ENCODE measurements at places on chromosomes 11 and 22.

GRCh38 chr11:129791515-129791914 is 24.1 kb upstream of the TMEM45B start:
- no peak for DNase-seq

DNA sequence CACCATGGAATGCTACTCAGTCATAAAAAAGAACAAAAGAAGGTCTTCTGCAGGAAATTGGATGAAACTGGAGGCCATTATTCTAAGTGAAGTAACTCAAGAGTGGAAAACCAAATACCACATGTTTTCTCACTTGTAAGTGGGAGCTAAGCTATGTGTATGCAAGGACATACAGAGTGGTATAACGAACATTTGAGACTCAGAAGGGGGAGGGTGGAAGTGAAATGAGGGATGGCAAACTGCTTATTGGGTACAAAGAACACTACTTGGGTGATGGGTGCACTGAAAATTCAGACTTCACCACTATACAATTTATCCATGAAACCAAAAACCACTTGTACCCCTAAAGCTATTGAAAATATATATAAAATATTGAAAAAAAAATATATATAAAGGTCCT is 13.4 kb upstream of the CAT start:
- no peak for DNase-seq

DNA sequence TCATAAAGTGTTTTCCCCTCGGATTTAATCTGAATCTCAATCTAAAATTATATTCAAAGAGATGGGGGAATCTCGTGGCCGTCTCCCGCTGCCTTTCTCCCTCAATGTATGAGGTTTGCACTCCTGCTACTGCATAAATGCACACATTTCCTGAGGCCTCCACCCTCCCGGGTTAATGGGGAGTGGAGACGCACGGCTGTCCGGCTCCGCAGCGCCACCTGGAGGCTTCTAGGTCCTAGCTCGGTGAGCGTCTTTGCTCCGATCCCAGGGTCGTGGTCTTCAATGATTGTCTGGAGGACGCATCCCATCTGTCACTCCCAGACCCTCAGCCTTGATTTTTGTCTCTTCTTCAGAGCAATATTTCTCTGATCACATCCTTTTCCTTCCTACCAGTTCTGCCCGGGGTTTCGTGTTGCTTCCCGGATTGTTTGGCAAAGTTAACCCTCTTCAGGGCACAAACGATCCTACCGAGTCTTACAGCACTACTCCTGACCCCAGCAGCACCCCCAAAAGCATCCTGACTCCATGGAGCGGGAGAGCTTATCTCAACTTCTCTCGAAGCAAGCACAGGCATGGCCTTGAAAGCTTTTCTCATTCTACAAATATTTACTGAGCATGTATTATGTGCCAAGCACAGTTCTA is at the start of gene LMO1:
TSS of gene LMO1 (minus strand) at position 110 of the 642 bp plus-strand sequence. CDS start 516 bp downstream, outside the sequence.
- peak; percentile 99 for DNase-seq

DNA sequence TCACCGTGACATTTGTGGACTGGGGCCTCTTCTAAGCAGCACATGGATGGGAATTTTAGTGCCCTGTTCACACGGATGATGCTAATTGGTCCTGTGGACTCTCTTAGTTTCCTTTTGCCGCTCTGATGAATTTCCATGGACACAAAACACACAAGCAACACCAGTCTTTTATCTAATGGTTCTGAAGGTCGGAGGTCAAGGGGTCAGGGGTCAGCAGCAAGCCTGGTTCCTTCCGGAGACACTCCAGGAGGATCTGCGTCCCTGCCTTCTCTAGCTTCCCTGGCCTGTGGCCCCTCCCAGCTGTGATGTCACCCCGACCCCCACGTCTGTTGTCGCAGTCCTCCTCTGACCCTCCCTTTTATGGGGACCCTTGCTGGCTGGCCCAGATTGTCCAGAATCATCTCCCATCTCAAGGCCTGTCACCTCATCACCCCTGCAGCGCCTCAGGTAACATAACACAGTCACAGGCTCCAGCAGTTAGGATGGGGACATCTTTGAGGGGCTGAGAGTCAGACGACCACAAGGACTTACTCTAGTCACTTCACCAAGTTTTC is 6.8 kb downstream of the NADSYN1 start:
- no peak for DNase-seq

GRCh38 chr22:23781065-23781464 is 5.7 kb upstream of the SMARCB1 start:
- DNase-seq: no peak

DNA sequence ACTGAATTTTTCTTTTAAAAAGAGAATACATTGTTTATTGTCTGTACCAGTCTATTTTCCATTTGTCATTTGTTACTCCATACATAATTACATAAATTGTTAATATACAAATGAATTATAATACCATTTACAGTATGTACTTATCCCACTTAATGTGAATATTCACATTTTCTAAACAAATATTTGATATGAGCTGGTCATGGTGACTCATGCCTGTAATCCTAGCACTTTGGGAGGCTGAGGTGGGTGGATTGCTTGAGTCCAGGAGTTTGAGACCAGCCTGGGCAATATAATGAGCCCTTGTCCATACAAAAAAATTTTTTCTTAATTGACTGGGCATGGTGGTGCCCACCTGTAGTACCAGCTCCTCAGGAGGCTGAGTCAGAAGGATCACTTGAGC is 6.8 kb downstream of the SC5D start:
- DNase-seq: no peak

DNA sequence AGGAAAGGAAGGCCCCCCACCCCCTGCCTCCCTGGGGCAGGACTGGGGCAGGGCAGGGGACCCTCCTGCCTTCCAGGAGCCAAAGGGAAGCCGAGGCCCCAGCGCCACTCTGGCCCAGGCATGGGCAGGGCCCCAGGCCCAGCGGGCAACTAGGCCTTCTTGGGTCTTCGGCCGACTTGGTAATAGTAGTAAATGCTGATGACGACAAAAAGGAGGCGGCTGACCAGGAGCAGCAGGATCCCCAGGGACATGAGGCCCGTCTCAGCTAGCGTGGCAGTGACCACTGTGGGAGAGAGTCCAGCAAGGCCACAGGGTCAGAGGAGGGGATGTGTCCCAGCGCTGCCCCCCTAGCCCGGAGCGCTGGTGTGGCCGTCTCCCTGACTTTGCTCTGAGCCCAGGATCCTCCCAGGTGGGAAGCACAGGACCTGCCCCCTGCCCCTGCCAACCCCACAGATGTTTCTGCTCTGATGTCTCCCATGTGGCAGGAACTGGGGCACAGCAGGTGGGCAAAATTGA is 15.9 kb downstream of the TP53I11 start:
- DNase-seq: no peak

DNA sequence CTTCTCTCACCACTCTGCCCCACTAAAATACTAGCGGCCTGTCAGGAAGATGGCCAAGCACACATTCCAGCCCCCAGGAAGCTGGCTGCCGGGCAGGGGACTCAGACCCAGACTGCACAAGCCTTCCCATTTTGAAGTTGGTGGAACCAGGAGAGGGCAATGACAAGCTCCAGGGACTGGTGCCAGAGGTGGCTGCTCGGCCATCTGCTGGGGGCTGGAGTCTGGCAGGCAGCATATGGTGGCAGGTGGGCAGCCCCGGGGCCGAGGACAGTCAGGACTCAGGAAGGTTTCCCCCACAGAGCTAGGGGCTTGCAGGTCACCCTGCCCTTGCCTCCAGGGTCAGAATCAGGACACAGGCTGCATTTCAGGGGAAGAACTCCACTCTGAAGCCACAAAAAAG is 22.6 kb downstream of the KCNJ5 start:
- DNase-seq: no peak

DNA sequence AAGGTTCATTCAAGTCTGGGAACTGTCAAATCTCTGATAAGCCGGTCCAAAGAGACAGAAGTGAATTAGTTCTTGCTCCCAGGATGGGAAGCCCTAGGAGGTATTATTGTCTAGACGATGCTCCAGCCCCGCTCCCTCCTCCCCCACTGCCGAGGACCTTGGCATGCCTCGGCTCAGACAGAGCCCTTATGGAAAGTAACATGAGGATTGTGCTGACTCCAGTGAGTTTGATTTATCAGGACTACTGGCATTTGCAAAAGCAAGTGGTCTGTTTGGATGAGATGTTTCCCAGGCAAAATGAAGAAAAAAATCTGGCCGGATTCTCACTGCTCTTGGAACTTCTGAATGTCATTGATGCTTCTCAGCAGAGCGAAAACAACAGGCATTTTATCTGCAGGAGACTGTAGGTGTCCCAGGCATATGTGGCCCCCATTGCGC is 341.0 kb downstream of the ETS1 start:
- no peak for DNase-seq

GRCh38 chr22:27306771-27307170 is 494.8 kb downstream of the MN1 start:
- DNase-seq: no peak

DNA sequence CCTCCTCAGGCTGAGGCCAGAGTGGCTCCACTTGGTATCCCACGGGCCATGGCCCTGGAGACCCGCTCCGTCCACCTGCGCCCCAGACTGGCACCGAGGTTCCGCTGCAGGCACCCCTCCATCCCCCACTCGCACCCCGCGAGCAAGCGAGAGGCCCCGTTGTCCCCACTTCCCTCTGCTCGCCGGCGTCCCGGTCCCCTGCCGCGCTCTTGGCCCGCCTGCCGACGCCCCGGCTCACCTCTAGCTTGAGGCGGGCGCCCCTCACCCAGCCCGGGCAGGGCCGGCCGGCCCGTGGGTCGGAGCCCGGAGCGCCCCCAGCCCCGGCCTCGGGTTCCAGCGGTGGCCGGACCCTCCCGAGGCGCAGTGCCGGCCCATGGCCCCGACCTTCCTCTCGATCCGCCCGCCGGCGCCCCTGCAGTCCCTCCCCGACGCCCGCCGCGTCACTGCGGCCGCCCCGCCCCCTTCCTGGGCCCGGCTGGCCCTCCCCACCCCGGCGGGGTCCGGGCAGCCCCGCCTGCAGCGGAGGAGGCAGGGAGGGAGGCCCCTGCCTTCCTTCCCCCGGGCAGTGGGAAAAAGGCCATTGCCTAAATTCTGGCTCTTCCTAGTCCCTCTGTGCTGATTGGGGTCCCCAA is at the start of gene PITPNM1:
TSS of gene PITPNM1 (minus strand) at position 414 of the 632 bp plus-strand sequence. CDS start 1,183 bp downstream, outside the sequence.
- peak; percentile 100 for DNase-seq

DNA sequence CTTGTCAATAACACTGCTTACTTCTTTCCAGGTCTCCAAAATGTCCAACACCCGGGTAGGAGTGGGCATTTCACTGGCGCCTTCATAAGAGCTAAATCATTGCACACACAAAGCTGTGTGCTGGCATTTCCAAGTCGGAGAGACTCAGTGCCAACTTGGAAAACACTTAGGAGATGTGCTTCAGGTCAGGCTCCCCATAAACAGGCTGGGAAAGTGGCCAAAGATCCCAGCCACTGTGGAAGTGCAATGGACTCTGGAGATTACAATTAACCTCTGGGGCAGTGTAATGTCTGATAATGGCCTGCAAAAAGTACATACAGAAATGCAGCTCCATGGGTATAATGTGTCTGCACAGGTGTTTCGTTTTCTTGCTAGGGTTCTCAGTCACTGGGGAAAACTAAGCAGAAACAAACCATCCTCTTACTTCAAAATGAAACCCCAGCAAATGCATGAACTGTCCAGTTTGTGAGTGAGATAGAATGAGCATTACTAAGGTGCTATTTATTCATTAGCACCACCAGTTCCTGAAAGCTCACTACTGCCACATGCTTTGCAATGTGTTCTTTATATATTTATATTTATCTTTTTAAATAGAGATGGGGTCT is 79.0 kb downstream of the ABTB2 start:
- no peak for DNase-seq

DNA sequence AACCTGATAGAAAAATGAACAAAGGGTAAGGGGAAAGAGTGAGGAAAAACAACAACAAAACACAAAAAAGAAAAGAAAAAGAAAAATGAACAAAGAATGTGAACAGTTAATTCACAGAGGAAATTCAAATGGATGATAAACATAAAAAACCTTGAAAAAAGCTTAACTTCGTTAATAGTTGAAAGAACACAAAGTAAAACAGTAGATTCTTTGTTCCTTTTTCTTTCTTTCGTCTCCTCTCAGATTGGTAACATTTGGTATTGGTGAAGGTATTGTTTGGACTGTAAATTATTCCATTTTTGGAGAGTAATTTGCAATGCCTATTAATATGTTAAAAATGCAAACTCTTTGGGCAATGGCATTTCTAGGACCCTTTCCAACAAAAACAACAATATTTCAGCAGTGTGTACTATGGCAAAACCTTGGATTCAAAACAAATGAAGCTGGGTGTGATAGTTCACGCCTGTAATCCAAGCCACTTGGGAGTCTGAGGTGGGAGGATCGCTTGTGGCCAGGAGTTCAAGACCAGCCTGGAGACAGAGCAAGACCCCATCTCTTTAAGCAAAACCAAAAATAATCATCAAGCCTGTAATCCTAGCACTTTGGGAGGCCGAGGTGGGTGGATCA is 3.3 kb upstream of the BACE1 start:
- DNase-seq: no peak

DNA sequence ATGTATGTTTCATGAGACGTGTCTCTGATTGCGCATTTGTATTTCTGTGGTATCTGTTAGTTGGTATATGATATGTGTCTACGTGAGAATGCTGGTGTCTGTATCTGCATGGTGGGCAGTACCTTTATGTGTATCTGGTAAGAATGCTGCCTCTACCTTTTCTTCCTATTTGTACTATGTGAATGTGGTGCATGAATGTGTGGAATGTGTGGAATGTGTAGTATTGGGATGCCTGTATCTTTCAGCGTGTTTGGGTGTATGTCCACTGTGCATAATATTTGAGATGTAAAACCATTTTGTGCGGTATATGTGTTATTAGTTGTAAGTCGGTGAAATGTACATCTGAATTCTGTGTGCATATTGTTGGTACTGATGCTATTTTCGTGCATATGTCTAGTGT is 2.3 kb upstream of the OR51E1 start:
- no peak for DNase-seq

DNA sequence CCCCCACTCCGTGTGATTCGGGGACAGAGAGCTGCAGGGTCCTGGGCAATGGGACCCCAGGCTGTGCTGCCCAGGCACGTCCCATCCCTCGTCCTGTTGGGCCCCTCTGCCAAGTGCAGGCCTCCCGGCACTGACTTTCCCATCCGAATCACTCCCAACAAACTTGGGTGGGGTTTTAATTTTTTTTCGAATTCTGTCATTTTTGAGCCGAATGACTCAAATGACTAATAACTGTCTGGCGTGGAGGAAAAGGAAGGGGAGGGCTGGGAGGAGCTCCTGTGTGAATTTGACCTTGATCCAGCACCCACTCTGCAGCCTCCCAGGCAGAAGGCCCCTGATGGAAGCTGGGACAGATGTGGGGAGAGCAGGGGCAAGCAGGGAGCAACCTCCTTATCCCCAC is 1173.2 kb downstream of the BRD1 start:
- DNase-seq: no peak

DNA sequence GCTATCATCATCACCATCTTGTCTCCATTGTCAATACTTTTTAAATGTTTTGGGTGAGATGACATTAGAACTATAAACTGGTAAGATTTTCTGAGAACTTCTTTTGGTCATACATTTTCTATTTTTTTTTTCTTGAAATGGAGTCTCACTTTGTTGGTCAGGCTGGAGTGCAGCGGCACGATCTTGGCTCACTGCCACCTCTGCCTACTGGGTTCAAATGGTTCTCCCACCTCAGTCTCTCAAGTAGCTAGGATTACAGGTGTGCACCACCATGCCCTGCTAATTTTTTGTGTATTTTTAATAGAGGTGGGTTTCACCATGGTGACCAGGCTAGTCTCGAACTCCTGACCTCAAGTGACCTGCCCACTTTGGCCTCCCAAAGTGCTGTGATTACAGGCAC is 785.9 kb upstream of the ARHGAP42 start:
- DNase-seq: no peak

Data from HuH-7 (cell line).